ENCODE measurements at places on chromosomes 6 and 20.
A peak's percentile ranks its signal among the peaks of the same experiment; 100 is the strongest.

DNA sequence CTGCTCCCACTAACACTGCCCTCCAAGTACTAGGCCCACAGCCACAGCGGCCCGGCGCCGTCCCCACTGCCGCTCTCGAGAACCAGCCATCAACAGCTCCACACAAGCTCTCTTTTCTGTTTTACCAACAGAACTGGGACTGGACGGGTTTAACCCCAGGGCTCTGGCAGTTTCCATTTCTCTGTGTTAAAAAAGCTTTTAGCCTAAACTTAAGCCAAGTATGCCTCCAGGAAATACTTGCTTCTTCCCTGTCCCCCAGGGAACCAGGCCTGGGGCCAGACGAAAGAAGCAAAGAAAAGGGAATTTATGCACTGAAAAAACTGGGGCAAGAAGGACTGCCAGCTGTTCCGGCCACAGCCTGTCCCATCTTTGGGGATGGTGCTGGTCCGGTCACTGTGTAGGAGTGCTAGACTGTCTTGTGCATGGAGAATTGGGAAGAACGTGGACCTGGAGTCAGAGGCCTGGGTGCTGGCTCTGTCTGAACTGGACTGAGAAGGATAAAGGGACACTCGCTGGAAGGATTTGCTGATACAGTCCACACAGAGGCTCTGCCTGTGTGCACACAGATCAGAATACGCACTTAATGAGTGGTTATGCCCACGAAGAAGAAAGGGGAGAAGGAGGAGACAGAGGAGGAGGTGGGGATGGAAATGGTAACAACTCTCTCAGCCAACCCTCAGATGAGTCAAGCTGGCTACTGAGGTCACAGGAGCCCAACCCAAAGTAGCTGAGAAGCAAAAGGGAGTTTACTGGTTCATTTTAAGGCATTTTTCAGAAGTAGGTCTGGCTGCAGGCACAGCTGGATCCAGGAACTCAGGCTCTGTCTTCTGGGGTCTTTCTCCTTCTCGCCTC lies 254.4 kb upstream of the PMEPA1 start:
- DNase-seq: peak; percentile 73

DNA sequence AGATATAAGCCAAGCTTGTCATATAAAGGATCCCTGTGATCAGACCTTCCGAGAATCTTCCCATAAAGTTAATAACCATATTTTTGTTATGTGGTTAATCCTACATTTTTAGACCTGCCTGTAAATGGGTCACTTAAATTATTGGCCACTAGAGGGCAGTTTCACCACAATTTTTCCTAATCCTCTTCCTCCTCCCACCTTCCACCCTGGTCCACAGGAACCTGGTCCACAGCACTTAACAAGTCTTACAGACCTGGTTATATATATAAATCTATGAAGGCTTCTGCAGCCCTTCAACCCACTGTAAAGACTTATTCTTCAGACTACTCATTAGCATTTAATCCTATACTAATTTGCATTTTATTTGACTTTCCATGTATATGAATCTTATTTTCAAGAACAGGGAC lies 28.3 kb downstream of the MRS2 start:
- DNase-seq: no peak

- DNase-seq: no peak
Observed at GRCh38 chr6:106249658-106250057, 75.9 kb downstream of the ATG5 start.

DNA sequence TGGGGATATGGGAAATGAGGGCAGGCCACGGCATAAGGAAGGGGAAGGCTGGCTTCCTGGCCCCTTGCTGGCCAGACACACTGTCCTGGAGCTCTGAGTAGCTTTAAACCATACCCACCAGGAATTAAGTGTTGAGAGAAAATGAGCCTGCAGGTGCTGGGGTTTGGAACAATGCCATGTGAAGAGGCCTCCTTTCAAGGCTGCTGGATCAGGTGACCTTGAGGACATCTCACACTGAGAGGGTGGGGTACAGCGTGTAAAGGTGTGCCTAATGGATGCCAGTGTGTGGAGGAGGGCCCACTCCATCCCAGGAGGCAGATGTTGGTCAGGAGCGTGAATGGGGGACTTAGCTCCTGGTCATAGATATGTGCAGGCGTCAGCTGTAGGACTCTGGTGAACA lies 74.8 kb upstream of the MLN start:
- no peak for DNase-seq

DNA sequence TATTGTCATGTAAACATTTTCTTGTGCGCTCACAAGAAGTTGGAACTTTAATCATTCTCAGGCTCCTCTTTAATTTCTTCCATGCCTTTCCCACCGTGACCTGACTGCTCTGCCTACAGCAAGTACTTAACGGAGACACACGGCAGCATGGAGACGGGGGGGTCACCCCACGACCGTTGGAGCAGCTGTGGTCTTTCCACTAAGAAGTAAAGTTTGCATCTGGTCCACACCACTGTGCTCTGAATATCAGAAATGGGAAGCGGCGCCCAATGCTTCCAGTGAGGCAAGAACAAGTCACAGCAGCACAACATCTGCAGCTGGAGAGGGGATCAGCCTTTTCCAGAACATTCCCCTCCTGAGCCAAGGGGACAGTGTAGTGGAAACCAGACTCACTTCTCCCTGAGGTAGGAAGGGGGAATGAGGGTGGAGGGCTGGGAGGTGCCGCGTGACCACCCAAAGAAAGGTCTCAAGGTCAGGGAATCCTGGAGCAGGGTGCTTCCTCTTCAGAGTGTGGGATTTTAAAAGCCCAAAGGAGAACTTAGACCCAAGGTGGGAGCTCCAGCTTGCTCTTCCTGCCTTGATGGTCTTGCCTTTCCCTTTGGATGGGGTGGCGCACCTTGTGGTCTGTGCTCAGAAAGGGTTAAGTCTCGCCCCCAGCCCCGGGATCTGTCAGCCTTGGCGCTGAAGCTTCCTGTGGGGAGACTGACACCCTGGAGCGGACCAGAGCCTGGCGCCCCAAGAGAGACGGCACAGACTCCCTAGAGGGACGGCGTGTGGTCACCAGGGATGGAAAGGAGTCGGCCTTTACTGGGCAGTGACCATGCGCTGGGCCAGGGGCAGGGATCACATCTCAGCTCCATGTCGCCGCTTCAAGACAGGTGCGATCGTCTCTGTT lies 25.6 kb upstream of the SMOC2 start:
- no peak for DNase-seq

DNA sequence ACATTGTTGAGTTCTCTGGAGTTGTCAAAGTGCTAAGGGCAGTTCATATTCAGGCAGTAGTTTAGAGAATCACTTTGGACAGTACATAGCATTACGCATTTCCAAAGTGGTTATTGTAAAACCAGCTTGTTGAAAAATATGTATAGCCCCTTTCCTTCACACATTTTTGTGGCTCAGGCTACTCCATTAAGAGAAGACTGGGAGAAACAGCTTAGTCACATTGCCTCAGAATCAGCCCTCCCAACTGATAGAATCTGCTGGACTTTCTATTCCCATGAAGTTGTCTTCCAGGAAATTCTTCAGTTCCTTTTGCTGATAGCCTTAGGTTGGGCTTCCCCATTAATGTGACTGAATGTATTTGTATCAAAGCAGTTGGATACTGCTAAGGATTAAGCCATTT lies 39.5 kb upstream of the HDGFL1 start:
- no peak for DNase-seq

- DNase-seq: no peak
Observed at GRCh38 chr20:5168651-5169396, 42.0 kb downstream of the CDS2 start.

- DNase-seq: no peak
Observed at GRCh38 chr6:45563041-45563440, 185.3 kb upstream of the SUPT3H start.

- no peak for DNase-seq
Observed at GRCh38 chr6:3690506-3690905, 61.0 kb downstream of the PXDC1 start.

GRCh38 chr6:136527831-136528230 lies 22.4 kb downstream of the MAP7 start:
- DNase-seq: no peak

DNA sequence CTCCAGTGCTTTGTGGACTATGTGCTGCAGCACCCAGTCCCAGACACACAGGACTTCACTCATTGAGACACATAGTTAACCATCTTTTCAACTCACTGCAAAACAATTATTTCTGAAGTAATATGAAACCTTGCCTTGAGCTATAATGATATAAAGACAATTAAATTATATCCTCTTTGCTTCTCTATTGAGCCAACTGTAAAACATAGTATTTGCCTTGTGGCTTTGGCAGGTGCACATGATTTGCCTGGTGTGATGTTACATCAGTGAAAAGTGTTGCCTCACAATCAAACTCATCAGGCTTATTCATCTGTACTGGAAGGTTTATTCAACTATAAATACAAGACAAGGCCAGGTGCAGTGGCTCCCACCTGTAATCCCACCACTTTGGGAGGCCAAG lies 80.6 kb downstream of the NCOA7 start:
- DNase-seq: no peak

GRCh38 chr6:140285471-140285870 lies 911.0 kb upstream of the CITED2 start:
- no peak for DNase-seq

GRCh38 chr6:42279966-42280629 lies 62.4 kb upstream of the MRPS10 start:
- no peak for DNase-seq

GRCh38 chr6:85172705-85173104 lies 277.2 kb upstream of the NT5E start:
- DNase-seq: no peak

GRCh38 chr20:18414140-18414539 lies 52.7 kb downstream of the DZANK1 start:
- no peak for DNase-seq

GRCh38 chr6:722077-722524 lies 29.2 kb upstream of the EXOC2 start:
- DNase-seq: no peak

DNA sequence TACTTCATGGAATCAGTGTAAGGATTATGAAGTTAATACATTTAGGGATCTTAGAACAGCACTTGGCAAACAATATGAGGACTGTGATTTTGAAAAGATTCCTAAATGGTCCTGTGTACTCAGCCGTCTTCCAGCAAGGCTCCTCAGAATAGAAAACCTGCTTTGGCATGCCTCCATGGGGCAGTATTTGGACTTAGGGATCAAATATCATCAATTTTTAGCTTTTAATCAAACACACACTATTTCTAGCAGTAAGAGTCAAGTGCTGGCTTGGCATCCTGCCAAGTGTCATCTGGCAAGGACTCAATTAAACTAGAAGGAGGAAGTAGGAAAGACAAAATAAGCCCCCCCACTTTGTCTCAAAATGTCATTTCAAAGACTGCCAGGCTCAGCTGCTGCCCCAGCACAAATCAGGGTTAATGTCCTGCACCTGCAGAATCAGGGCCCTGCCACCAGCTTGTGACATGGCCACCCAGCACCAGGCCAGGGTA lies 40.8 kb downstream of the IYD start:
- DNase-seq: peak; percentile 13

GRCh38 chr6:105859457-105859856 lies 226.7 kb upstream of the PRDM1 start:
- no peak for DNase-seq

- no peak for DNase-seq
Observed at GRCh38 chr6:141700819-141701218, 431.9 kb upstream of the GJE1 start.

DNA sequence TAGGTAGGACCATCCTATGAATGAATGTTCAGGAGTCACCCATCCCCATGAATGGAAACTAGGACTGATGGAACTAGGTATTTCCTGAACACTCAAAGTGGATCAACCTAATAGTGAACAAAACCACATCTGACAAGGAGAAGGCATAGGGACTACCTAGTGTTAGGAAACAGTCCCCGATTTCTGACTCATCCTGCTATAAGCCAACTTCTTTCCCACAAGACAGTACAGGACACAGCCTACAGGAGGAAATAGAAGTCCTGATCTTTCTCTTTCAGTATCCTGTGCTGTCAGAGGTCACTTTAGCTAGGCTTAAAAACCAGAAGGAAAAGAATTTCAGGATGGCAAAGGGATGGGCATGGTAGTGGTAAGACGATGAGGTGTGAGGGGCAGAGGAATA lies 19.5 kb upstream of the GMDS start:
- no peak for DNase-seq

DNA sequence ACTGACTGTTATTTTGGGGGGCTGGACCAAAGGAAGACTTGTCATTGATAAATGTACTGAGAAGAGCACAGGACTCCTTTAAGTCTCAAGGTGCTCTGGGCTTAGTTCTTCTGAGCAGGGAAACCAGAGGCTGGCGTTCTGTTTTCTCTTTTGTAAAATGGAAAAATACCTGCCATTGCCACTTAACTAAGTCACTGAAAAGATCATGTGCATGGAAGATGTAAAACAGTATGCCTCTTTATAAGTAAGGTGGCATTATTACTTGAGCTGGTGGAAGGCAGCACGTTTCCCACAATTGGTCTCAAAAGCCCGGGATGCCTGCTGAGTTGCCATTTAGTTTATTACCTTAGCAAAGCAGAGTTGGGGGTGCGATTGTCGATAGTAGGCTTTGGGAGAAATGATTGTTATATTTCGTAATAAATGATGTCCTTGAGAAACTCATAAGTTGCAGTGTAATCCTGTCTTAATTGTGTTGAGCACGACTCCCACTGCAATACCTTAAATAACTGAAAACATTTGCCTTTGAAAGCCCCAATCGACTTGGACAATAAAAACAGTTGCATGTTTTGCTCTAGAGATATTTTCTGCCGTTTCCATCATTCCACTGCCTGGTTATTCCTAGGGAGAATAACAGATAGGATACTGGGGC lies 3.6 kb downstream of the JARID2 start:
- no peak for DNase-seq

DNA sequence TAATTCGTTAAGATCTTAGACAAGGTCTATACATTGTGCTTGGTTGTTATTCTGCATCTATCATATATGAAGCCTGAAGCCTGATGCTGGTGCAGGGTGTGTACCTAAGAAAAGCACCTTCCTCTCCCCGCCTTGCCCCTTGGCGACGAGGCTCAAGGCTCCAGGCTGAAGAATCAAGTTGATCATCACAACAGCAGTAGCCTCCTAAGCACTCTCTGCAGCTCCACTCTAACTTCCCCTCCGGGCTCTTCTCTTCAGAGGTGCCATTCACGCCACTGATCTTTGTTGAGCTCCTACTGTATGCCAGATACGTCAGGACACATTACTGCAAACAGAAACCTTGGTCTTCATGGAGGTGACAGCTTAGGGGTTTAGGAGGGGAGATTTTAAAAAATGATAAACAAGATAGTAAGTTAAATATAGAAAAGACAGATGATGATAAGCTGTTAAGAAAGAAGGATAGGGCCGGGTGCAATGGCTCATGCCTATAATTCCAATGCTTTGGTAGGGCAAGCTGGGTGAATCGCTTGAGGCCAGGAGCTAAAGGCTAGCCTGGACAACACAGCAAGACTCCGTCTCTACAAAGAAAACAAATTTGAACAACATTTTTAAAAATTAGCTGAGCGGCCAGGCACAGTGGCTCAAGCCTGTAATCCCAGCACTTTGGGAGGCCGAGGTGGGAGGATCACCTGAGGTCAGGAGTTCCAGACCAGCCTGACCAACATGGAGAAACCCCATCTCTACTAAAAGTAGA lies 38.4 kb upstream of the ZNF217 start:
- DNase-seq: no peak

DNA sequence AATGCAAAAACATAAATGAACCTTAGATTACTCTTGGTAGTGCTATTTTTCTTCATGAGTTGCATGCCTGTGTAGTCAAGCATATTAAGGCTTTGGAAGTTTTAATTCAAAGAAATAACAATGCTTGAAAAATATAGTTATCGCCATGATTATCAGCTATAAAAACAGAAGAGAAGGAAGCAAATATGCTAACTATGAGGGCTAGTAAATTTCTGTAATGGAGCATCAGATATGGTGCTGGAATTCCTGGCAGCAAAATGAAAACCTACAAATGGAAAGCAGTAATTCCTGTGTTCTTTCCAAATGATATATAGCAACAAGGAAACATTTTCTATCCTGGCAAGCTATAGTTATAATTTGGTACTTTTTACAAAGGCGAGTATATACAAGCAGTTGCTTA lies 29.7 kb downstream of the DOP1A start:
- no peak for DNase-seq

All from C1 segment of cervical spinal cord (tissue), 14 donors.